ENCODE measurements at places on chromosomes 2 and 18.

DNA sequence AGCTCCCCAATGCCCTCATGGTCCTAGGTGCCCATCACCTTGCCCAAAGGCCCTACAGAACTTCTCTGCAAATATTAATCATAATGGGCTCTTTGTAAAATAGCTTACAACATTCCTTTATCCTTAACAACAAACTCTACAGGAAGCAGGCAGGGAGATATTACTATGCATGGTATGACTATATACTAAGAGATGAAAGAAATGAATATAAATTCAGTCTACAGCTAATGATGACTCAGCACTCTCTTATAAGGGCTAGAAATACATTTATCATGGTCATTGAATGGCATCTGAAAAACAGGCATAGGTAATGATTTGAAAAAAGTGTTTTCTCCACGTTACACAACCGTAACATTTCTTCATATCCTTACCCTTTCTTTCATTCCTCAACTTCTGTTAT lies 254.8 kb upstream of the DSEL start:
- DNase-seq: no peak

DNA sequence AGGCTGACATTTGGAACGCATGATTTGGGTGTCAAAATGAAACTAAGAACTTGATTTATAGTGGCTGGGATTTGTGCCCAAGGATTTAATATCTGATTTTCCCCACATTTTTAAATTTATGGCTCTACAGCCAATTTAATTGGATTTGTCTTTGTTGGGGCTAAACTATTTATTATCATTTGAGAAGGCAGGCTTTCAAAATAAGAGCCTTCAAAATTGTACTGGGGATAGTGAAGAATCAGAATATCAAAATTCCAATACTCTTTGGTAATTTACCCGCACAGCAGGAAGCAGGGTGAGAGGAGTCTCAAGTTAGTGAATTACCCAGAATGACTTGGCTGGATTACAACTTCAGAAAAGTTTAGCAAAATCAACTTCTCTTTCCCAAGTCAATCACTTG lies 278.1 kb downstream of the LRATD1 start:
- DNase-seq: no peak

GRCh38 chr2:16125614-16126516 lies 185.5 kb downstream of the MYCN start:
- DNase-seq: no peak

DNA sequence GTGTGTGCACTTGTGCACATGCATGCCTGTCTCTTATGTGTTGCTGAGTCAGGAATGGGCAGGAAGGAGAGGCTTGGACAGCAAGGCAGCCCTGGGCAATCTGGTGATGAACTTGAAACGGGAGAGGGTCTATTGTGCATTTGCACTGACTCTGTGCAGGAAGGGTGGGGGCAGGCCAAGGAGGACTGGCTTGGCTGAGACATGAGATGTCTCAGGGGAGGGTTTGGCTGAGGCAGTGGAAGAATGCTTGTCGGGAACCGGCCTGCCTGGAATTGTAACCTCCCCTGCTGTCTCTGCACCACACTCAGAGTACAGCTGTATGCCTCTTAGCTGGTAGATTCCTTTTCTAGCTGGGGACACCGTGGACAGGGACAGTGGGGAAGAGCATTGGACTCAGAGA lies 176.1 kb upstream of the TNP1 start:
- DNase-seq: no peak

DNA sequence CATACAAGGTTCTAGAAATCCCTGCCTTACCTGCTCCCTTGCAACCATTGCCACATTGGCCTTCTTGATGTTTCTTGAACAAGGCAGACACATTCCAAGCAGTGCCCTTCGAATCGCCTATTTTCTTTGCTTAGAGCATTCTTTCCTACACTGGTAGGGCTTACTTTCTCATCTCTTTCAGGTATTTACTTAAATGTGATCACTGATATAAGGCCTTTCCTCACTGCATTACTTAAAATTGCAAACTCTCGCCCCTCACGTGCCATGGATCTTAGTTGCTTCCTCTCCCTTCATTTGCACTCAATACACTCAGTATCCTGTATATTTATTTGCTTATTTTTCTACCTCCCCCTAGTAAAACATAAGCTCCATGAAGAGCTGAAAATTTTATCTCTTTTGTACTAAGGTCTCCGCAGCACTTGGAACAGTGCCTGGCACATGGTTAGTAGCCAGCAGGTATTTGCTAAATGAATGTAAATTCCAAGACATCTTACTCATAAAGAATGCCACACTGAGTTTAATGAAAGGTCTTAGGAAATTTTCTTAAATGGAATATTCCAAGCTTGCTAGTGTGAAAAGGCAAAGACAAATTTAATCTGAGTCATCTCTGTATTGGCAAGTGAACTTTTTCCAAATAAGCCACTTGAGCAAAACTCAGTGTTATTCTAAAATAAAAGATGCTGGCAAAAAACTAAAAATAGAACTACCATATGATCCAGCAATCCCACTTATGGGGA lies 42.4 kb upstream of the FIGN start:
- DNase-seq: no peak

DNA sequence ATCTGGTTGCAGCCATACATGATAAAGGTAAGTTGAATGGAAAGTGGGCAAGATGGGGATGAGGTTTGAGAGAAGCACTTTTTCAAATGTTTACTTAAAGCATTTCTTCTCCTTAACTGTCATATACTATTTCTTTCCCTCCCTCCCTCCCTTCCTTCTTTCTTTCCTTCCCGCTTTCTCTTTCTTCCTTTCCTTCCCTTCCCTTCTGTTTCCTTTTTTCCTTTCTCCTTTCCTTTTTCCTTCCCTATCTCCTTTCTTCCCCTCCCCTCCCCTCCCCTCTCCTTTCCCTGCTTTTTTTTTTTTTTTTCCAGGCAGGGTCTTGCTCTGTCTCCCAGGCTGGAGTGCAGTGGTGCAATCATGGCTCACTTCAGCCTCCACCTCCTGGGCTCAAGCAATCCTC lies 5.6 kb downstream of the SLC3A1 start:
- DNase-seq: no peak

DNA sequence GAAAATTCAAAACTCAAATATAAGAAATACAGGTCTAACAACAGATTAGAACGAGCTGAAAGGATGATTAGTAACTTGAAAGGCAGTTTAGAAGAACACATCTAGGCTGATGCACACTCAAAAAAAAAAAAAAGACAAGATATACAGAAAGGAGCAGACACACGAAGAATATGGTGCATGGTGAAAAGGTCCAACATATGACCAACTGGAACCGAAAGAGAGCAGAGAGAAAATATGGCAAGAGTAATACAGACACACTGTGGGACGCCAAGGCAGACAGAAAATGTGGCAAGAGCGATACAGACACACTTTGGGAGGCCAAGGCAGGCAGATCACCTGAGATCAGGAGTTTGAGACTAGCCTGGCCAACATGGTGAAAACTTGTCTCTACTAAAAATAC lies 39.8 kb downstream of the NDUFA10 start:
- DNase-seq: no peak

- DNase-seq: no peak
Measured at GRCh38 chr18:9546468-9546867, 67.9 kb downstream of the PPP4R1 start.

DNA sequence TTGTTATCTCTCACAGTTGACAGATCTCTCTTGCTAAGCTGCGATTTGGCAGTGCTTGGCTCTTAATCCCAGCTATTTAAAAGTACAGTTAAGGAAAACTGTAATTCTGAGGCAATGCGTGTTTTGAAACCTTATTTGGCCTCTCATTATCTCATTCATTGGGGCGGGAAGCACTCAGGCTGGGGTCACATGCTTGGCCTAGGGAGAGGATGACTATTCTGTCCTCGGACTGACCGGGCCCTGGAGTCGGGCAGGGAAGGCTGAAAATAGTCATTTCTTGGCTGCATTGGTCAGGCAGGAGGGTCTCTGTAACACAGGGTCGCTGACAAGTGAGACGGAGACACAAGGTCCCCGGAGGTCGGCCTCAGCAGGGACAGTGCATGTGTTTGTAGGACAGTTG lies 20.2 kb upstream of the EMILIN2 start:
- no peak for DNase-seq

DNA sequence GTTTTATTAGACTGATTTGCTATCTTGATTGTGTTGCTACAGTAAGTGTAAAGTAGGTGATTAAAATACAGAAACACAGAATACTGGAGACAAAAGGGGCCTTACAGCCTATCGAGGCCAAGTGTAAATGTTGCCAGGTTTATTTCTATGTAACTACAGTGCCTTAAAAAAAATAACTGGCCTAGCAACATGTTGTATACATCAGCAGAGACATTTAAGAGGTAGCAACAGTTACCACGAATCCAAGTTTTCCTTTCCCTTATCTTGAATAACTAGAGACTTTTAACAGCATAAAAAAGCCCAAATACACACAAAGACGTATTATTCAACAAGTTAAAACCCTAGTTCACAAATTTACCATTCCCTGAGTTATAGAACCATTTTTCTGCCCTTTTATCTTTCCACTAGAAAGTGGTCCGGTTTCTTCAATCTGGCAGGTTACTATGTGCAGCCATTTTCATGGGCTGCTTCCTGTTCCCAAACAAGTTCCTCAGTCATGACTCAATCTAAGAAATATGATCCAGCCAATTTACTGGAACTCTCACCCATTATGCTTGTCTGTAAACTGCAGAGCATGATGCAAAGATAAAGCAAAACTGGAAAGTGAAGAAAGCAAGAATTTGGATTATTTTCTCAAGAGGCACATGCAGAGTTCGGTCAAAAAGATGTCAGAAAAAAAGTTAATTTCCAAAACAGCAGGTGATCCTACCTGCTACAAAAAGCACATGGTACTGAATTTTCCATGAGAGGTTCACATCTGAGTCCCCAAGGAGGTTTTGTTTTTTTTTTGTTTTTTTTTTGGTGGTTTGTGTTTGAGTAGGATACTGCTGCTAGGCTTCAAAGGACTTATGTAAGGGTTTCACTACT lies 22.2 kb downstream of the NFE2L2 start:
- DNase-seq: no peak

- DNase-seq: no peak
Measured at GRCh38 chr2:235416858-235417499, 76.9 kb upstream of the AGAP1 start.

GRCh38 chr18:48697441-48697840 lies 158.6 kb downstream of the CTIF start:
- DNase-seq: no peak

DNA sequence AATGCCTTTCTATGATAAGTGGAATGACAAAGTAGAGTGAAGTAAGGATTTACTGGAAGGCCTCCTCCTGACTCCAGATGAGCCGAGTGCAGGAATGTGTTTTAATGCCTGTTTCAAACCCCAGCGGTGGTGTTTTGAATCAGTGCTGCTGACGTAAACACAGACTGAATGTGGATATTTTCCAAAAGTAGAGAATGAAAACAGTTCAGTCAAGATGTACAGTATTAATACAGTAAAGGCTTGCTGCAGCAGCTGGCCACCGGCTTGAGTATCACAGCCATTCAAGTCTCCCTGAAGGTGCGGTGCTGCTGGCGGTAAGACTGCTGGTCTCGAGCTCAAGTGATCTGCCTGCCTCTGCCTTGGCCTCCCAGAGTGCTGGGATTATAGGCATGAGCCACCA lies 46.7 kb downstream of the ARHGAP28 start:
- DNase-seq: no peak

GRCh38 chr18:50398947-50399346 lies 24.1 kb downstream of the SKA1 start:
- DNase-seq: no peak

GRCh38 chr2:196288006-196288538 lies 116.7 kb upstream of the STK17B start:
- no peak for DNase-seq

- no peak for DNase-seq
Measured at GRCh38 chr2:217877866-217878265, 124.9 kb downstream of the TNS1 start.

DNA sequence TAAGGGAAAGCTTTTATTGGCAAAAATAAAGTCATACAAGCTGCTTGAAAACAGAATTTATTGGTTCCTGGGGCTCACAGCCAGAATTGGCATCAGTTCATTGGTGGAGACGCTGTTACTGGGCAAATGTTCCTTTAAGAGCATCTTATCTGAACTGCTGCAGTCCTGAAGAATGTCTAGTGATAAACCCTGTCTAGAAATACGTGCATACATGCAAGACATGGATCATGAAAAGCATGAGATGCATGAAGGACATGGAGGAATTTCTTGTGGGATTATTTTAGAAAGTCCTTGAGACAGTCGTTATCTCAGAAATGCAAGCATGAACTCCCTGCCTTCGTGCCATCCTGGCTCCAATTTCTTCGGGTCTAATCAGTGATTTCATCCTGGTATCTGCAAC lies 32.5 kb upstream of the FHOD3 start:
- DNase-seq: no peak

DNA sequence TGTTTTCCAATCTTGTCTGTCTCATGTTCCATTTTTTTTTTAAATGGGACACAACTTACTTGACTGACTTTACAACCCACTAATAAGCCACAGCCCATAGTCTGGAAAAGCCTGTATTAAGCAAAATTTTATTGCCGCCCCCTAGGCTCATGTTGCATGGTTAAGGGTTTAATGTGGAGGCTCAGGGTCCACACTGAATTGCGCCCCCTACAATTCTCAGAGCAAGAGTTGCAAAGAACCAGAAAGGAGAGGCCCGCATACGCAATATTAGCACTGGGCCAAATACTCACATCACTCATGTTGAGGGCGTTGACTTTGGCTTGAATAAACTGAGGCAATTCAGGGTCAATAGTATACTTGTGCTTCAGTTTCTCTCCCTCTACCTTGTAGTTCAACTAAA lies 65.5 kb downstream of the NEB start:
- DNase-seq: no peak

DNA sequence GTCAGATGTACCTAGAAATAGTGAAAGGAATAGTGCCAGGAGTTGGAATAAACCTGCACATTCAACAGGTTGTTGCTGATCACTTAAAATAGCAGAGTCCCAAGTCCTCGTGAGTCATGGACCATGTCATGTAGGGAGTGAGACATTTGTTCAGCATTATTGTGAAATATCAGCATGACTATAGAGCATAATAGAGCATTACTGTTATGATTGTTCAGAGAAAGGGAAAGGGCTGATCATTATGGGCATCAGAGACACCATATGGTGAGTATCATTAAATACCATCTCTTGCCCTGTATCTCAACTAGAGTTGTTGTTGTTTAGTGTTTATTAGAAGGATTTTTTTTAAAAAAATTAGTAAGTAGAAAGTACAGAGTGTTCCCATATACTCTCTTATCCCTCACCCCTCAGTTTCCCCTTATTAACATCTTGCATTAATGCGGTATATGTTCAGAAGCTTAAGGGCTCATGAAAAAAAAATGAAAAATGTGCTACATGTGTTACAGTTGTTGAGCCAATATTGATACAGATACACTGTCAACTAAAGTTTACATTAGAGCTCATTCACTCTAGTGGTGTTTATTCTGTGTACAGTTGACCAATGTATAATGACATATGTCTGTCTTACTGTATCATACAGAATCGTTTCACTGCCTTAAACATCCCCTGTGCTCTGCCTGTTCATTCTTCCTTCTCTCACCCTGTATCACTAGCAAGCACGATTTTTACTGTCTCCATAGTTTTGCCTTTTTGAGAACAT lies 5.7 kb downstream of the ELAC1 start:
- DNase-seq: no peak

- no peak for DNase-seq
Measured at GRCh38 chr18:5456577-5457461, 87.0 kb downstream of the EPB41L3 start.

GRCh38 chr2:46342566-46343315 lies 45.5 kb downstream of the EPAS1 start:
- no peak for DNase-seq

GRCh38 chr2:210718503-210718902 lies 162.1 kb downstream of the CPS1 start:
- no peak for DNase-seq

GRCh38 chr2:1683297-1683696 lies 61.0 kb downstream of the PXDN start:
- DNase-seq: no peak
